ENCODE measurements at places on chromosomes 7 and 10.

- peak; percentile 9 for DNase-seq
Observed at GRCh38 chr7:20440472-20441105, 109.9 kb downstream of the ITGB8 start.

- no peak for DNase-seq
Observed at GRCh38 chr10:78600740-78601139, 468.0 kb upstream of the ZMIZ1 start.

DNA sequence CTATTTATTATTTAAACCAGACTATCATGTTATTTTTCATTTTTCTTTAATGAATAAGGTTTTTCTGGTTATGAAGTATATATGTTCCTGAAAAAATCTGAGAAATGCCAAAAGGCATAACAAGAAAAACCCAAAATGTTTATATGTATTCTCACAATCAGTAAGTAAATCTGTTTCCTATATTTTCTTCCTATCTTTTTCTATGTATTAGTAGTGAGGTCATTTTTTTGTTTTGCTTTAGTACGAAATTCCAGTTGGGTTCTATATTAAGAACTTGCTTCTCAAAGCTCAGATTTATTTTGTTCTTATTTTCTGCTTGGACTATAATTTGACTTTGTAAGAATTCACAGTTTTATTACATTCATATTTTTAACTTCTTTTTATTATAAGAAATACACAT is 287.5 kb upstream of the NFE2L3 start:
- no peak for DNase-seq

DNA sequence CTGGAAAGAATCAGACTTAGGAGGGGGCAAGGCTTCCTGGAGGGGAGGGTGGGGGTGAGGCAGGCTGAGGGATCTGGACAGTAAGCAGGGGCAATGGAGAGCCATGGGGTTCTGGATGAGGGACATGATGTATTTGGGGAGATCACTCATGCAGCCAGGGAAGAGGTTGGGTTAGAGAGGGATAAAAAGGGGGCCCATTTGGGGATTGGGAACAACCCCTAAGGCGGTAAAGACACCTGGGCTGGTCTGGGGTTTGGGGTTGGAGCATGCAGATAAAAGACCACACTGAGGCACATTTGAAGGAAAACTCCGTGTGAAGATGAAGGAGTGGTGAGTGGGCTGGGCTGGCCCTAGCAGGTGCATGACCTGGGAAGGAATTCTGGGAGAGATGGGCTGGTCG is 30.8 kb downstream of the HIF1AN start:
- DNase-seq, result no peak

GRCh38 chr7:107678110-107678753 is 17.6 kb downstream of the SLC26A4 start:
- no peak for DNase-seq

- DNase-seq, result no peak
Observed at GRCh38 chr10:42996588-42996987, 80.3 kb upstream of the RET start.

- no peak for DNase-seq
Observed at GRCh38 chr10:47031211-47031900, 120.1 kb downstream of the PTPN20 start.

- peak; percentile 65 for DNase-seq
Observed at GRCh38 chr7:28329661-28330363, 82.5 kb upstream of the CREB5 start.

DNA sequence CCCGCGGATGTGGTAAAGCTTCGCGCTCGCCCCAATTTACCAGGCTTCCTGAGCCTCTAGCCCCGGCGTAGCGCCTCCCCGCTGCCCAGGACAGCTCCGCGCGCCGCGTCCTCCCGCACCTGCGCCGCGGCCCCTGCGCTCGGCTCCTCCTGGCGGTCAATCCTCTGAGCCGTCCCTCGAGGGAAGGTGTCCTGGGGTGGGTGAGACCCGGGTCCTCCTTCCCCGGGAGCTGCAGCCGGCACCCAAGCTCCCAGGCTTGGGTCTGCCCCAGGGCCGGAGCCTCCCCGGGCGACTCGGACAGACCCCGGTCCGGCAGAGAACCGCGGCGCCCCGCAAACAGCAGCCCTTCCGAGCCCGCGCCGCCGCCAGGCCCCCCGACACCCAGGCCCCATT is 512 bp downstream of the OSBPL3 start:
- DNase-seq, result peak; percentile 83

- DNase-seq, result no peak
Observed at GRCh38 chr7:155852426-155853301, 40.4 kb upstream of the SHH start.

GRCh38 chr7:74320645-74321221 is 31.5 kb downstream of the CLIP2 start:
- no peak for DNase-seq

GRCh38 chr10:1485357-1485756 is 252.0 kb downstream of the ADARB2 start:
- DNase-seq, result no peak

DNA sequence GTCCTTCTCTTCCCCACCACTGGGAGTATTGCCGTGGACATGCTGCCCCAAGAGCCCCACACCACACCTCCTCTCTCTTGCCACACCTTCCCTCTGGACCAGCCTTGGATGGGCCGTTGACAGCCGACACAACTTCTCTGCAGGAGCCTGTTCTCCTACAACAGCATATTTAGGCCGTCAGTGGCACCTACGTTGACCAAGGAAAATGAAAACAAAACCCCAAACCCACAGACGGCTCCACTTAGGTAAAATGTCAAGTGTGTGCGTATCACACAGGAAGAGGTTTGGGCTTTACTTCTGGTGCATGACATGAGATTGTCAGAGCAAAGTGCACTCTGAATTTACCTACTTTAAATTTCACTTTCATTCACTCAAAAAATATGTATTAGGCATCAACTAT is 246.6 kb downstream of the ZMYND11 start:
- peak; percentile 3 for DNase-seq

- DNase-seq, result no peak
Observed at GRCh38 chr10:110170142-110170971, 37.0 kb upstream of the MXI1 start.

DNA sequence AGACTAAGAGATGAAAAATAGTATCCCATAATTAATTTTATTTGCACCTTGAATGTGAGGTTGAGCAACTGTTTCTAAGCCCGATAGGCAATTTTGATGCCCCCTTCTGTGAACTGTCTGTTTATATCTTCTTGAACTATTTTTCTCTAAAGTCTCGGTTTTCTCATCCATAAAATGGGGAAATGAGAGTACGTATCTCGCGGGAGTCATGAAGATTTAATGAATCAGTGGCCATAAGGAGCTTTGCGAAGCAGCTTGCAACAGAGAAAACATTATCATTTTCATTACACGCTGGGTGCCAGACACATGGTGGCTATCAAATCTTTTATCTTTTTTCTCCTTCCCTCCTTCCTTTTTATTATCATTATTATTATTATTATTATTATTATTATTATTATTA is 108.1 kb upstream of the CARD11 start:
- DNase-seq, result no peak

DNA sequence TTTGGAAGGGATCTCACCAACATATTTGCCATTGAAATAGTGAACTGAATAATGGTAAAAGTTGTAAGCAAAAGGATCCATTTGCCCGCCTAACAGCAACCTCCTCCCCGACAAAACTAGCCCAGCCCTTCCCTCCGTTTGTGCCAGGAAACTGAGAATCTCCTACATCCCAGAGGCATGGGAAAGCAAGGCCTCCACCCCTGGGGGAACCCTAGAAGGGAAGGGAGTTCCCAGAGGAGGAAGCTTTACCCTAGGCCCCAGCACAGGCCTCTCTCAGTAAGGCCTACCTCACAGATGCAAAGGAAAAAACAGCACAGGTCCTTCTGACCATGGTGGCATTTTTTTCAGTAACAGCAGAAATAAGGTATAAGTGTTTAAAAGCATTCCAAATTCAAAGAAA is 229.7 kb downstream of the ELMO1 start:
- DNase-seq, result no peak

DNA sequence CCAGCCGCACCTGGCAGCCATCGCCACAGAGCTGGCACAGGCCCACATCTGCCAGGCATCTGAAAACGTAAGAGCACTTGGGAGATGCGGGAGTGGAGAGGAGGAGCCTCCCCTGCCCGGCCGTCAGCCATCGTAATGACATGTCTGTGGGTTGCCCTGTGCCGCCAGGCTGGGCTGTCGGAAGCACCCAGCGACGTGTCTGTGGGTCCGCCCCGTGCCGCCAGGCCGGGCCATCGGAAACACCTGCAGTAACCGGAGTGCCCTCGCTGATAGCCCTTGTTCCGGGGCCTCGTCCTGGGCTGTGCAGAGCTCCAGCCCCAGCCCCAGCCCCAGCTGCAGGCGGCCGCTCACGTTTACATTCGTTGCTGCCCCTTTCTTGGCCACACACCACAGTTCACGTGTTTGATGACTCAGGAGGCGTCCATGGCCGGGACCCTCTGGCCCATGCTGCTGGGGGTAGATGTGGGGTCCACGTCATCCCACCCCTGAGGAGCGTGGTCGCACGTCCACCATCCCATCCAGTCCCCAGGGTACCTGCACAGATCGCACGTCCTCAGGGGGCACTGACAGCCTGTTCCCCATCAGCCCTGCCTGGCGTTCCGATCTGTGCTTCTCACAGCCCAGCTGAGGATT is 30.0 kb upstream of the PRKAR1B start:
- DNase-seq, result no peak

GRCh38 chr7:106418526-106418925 is 133.7 kb upstream of the NAMPT start:
- no peak for DNase-seq

DNA sequence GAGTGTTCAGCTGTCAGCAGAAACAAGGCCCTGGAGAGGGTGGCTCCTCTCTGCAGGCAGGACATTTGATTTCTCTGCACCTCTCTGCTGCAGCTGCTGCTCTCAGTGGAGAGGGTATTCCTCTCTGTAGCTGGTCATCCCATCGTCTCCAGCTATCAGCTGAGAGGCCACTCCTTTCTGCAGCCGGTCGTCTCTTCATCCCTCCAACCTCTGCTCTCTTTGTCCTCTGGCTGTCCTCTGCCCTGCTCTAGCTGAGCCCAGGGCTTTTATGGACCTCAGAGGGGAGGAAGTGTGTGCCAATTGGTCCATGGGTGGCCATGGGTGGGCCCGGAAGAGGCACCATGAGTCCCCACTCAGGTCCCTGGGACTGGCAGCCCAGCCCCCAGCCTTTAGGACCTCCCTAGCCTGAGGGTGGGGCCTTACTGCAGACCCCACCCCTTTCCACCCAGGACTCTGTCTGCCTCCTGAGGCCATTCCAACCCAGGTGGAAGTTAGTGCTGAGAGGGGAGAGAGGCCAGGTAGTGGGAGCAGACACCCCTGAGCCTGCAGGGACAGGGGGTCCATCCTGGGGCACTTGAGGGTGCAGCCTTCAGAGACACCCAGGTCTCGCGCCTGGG is 26.2 kb upstream of the CDCA7L start:
- DNase-seq, result no peak

GRCh38 chr7:44378744-44379143 is 53.4 kb upstream of the CAMK2B start:
- no peak for DNase-seq

DNA sequence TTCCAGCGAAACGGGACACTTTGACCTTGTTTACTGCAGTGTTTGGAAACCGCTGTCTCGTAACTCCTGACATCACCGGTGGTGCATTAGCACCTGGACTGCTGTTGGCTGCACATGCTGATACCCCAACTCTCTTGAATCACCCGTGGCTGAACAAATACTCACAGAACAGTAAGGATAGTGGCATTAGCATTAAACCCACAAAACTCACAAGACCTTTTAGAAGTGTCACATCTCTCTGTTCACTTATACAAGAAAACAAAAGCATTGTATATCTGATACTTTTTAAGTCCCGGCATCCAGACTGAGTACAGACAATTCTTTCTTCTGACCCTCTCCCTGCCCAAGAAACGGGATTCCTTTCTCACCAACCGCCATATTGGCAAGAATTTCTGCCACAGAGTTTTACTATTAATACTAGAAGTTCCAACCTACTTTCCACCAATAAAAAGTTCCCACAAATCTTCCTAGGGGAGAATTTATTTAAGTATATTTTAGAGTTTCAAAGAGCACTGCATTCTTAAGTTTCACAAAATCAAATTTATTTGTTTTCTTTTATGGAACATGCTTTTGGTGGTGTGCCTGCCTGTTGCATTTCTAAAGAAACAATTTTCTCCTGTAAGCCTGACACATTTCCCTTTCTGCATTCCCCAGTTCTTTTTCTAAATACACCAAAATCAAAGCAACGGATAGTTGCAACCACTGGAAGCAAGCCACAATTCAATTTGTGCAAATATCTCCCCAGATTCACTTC is 208.4 kb upstream of the KLF14 start:
- no peak for DNase-seq

DNA sequence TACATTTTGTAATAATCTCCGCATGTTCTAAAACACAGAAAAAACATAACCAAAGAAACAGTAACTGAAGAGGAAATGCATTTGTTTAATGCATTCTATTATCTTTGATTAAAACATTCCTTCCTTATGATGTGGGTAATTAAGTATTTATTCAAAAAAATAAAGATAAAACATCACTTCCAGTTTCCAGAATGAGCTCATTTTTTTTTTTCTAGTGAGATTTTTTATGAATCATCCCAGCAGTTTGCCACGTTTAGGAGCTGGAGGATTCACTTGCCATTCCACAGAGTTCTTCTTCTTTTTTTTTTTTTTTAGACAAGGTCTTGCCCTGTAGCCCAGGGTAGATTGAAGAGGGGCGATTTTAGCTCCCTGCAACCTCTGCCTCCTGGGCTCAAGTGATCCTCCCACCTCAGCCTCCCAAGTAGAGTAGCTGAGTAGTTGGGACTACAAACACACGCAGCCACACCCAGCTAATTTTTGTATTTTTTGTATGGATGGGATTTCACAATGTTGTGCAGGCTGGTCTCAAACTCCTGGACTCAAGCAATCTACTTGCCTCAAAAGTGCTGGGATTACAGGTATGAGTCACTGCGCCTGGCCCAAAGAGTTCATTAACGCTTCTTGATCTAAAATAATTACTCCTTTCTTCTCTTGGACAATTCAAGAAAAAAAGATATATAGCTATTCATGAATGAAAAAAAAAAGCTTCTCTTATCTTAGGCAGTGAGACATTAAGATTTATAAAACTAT is 177.3 kb downstream of the DKK1 start:
- DNase-seq, result no peak

GRCh38 chr7:157656195-157656769 is 319.5 kb downstream of the DNAJB6 start:
- DNase-seq, result no peak
